ENCODE measurements at places on chromosomes 6 and 20.

DNA sequence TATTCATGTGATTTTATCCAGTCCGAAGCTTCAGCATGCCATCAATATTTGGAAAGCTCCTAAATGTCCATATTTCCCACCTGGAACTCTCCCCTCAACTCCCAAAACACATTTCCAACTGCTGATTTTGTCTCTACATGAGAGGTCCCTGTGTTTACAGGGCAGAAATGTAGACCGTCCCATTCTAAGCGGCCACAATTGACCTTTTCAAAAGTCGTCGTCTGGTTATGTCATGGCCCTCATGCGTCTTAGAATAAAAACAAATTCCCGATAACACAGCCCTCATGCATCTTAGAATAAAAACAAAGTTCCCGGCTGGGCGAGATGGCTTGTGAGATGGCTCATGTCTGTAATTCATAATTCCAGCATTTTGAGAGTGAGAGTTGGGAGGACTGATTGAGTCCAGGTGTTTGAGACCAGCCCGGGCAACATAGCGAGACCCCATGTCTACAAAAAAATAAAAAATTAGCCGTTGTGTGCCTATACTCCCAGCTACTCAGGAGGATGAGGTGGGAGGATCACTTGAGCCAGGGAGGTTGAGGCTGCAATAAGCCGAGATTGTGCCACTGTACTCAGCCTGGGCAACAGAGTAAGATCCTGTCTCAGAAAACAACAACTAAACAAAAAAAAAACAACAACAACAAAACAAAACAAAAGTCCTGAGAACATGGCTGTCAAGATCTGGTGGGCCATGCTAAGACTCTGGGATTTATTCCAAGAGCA is 6.4 kb upstream of the ZNF217 start:
- DNase-seq = no peak

DNA sequence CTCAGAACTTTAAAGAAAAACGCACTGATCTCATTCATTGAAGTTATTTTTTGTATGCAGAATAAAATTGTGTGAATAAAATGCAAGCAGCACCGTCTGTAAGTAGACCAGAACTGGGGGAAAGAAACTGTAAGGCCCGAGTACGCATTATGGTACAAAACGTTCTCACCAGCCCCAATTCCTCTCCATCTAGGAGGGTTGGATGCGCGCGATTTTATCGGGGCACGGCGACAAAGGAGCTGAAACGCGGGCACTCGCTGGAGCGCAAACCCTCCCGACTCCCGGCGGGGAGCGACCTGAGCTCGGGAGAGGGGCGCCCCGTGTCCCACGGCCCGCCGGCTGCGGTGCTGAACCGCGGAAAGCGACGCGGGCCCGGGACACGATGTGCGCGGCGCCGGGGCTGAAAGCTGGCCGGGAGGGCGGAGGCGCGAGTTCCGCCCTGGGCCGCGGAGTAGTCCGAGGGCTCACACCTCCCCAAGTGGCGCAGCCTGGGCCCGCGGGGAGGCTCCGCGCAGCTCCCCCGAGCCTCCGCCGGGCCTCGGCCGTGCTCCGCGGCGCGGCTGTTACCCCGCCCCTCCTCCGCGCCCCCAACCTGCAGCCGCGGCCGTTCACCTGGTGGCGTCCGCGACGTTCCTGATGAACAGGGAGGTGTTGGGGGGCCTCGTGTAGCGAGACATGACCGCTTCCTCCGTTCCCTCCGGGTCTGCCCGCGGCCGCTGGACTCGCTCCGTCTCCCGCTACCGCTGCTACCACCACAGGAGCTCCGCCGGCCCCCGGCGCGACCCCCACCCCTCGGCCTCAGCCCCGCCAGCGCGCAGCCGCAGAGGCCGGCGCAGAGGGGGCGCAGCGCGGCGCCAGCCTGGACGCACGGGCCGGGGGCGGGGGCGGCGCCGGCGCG is at the start of gene SRSF12:
SRSF12 (minus strand) TSS at position 861 of the 898 bp plus-strand sequence; CDS start at position 677, 184 bp downstream.
- DNase-seq = peak; percentile 36

DNA sequence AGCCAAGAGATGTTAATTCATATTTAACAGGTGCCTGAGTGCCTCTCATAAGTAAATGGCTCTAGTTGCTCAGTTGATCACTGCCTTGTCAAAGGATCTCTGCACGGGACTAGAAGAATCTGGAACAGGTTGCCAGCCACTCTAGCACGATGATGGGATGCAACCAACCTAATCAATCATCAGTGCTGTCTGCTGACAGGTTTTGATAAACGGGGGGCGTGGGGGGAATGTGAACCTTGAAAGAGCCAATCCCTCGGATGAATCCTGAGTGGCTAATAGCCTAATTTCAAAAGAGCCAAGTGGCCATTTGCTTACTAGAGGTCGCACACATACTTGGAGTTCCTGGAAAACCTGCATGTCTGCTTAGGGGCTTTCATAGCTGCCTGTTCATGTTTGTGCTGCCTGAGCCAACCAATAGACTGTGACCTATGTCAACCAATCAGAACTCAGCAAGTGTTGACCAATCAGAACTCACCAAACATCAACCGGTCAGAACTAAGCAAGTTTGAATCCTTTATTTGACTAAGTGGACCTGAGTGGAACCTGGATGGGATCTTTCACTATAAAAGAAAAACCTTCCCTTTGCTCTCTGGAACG is 43.5 kb upstream of the ECI2 start:
- no peak for DNase-seq

DNA sequence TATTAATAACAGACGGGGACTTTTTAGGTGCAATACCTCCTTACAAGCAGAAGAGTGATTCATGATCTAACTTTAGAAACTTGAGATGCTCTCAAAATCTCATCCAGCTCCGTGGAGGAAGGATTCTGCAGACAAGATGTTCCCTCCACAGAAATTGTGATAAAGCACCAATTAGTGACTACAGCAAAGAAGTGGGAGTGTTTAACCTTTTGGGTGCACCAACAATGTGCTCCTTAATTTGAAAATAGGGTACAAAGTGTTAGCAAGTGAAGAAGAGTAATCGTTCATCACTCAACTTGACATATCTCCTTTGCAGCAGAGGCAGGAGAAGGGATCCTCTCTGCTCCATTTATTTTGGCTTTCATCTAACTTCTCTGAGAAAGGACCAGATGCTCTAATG is 22.8 kb upstream of the SCP2D1 start:
- DNase-seq = no peak

DNA sequence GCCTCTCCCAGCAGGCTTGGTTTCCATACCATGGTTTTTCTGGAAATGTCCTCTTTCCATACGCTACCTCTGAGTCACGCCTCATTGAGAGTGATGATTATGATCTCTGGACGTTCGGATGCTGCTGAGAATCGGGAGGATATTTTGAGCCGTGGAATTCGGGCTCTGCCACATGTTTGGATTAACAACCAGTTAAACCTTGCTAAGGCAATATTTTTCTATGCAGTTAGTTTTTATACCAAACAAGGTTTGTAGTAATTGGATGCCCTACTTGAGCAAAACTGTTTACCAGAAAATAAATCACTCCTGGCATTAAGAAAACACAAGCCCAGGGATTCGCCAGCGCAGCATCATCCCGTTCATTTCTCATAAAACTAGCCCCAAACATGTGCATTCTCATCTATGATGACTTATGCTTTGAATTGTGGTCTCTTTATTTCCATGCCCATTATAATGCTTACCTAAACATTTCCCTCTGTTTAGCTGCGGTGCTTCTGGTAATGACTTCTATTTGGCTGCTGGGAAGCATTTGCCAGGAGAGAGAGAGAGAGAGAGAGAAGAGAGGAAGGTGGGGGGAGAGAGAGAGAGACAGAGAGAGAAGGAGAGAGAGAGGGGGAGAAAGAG is 198.9 kb downstream of the CLIC5 start:
- DNase-seq = no peak

GRCh38 chr6:31203345-31203979 is 33.0 kb upstream of the POU5F1 start:
- peak; percentile 71 for DNase-seq

GRCh38 chr6:1786455-1787453 is 177.0 kb downstream of the FOXC1 start:
- DNase-seq = peak; percentile 52

DNA sequence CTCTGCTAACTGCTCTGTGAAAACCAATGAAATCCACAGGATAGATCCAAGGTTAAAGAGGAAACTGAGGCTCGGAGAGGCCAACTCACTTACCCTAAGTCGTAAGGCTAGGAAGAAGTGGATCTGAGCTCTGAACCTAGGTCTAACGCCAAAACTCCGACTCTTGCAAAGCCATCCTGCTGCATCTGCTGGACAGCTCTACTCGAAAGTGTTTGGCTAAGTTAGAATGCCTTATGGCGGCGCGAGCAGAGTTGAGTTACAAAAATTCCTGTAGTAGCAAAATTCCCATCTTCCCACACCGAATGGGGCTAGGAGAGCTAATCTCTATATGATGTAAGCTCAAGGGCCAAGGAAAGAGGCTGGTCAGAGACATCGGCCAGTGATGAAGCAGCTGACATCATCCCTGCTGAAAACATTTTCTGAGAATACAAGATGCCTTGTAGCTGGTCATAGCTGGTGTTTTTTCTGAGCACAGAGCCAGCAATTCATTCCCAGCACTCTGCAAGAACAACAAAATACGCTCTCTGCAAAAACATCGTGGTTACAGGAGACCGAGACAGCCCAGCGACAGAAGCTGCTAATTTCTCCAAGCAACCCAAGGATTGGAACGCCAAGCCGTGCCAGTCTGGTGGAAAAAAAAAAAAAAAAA is 1.8 kb downstream of the SPATA2 start:
- no peak for DNase-seq

DNA sequence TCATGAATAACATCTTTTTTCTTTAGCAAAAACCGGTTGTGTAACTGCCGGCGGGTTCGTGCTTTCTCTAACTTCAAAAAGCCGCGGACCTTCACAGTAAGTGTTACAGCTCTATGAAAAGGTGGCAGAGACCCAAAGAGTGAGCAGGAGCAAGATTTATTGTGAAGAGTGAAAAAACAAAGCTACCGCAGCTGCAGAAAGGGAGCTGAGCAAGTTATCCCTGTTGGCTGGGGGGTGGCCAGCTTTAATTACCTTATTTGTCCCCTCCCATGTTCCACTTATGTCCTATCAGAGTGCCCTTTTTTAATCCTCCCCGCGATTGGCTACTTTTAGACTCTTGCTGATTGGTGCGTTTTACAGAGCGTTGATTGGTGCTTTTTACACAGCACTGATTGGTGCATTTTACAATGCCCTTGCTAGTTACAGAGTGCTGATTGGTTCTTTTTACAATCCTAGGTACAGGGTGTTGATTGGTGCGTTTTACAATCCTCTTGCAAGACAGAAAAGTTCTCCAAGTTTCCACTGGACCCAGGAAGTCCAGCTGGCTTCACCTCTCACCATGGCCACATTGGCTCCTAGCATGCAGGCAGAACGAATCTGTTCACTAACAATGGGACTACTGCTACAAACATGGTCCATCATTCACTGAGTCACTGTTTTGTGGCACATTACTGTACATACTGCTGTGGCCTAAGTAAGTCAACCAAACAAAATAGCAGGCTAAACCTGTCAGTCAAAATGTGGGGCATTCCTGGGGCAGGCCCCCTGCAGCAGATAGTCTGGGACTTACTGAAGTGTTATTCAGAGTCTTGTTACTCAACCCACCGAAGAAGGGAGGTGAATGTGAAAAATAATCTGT is 52.8 kb downstream of the MYLIP start:
- no peak for DNase-seq

DNA sequence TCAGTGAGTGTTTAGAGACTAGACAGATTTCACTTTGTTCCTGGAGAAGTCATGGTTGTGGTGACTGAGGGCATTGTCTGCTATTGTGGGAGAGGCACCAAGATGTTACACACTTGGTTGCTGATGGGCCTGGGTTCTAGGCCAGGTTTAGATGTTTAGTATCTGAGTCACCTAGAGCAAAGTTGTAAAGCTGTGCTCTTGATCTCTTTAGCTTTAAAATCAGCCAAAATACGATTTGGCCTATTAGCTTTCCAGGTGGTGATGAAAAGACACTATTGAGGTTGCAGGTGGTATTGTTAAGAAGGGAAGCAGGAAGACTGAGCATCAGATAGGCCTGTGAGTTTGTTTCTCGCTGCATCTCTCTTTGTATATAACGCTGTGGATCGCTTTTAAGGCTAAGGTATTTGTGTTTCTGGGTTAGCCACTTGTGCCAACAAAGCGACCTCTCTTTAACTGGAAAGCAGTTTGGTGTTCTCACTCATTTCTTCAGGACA is 48.6 kb downstream of the FOXO3 start:
- no peak for DNase-seq

DNA sequence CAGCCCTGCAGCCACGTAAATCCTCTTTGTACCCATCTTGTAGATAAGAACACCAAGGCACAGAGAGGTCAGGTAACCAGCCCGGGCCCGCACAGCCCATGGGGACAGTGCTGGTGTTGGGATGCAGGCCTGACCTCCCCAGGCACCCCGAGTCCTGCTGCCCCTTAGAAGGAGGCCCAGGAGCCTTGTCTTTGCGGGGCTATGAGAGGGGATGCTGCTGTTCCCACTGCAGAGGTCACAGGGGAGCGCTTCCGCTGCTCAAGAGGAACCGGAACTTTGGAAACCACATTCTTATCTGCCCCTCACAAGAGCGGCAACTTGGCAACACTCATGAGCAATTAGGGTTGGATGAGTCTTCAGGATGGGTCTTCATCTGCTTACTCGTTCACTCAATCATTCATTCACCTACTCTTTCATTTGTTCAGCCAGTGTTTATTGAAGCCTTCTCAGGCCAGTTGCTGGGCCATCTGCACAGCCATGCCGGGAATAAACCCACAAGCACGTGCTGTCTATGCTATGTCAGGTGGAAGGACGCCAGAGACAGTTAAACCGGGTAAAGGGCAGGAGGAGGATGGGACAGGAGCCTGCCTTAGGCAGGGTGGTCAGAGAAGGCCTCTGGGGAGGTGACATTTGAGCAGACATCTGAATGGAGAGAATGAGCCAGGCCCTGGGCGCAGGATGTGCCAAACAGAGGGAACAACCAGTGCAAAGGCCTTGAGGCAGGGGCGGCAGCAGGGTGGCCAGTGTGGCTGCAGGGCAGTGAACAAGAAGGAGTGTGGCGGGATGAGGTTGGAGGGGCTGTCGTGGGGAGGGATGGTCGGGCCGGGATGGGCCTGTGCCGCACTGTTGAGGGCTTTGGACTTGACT is 60.8 kb downstream of the RBM38 start:
- DNase-seq = no peak

GRCh38 chr6:143677891-143678791 is at the start of gene PHACTR2:
Gene PHACTR2, plus strand, starts transcription at chr6:143677965. Its CDS starts 199 bp downstream, at chr6:143678164.
- DNase-seq = peak; percentile 46

DNA sequence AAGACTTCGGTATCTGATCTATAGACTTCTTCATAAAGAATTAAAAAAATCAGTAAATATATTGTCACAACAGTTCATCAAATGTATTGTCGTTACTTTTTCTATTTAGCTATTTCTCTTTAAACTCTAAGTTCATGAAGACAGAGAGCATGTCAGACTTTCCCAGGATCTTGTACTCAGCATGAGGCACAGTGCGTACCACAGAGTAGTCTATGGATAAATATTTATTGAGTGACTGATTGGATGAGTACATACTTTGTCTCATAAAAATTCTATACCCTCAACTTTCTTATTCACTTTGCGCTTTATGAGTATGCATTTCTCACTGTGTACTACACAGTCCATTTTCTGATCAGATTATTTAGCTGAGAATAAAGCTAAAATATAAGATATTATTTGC is 1284.4 kb upstream of the ADGRB3 start:
- DNase-seq = no peak

DNA sequence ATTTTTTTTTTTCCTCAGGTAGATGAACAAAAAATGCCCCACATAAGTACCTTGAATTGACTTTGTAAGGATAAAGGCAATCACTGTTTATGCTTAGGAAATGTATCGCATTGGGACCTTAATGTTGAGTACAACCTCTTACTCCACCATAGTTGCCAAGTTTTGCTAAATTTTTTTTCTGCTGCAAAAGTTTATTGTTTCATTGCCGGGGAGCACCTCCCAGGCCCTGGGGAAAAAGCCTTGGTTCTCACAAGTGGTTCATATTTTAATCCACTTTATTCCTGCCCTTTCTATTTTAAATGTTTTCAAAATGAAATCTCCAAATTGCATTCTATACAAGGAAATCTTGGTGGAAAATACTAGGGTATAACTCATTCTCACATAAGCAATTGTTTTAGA is 52.3 kb upstream of the UTRN start:
- DNase-seq = no peak
